Activated CD4-positive, alpha-beta T cell treated with anti-CD3 and anti-CD28 coated beads, Interleukin-2, amount 50 U/mL, for 1 hour (primary cell): ENCODE measurements at places on chromosomes 3 and 15.

GRCh38 chr3:150830094-150830681, 67.2 kb upstream of the SIAH2 start:
- no peak for DNase-seq

DNA sequence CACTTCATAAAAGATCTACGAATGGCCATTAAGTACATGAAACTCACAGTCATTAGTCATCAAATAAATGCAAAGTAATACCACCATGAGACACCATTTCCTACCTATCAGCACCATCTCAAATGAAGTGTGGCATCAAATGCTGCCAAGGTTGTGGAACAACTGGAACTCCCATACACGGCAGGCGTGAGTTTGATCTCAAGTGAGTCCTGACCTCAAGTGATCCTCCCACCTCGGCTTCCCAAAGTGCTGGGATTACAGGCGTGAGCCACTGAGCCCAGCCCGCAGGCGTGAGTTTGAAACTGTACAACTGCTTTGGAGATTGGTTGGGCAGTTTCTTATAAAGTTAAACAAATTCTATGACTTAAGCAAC, 28.8 kb upstream of the HDAC11 start:
- DNase-seq, result peak; percentile 18

DNA sequence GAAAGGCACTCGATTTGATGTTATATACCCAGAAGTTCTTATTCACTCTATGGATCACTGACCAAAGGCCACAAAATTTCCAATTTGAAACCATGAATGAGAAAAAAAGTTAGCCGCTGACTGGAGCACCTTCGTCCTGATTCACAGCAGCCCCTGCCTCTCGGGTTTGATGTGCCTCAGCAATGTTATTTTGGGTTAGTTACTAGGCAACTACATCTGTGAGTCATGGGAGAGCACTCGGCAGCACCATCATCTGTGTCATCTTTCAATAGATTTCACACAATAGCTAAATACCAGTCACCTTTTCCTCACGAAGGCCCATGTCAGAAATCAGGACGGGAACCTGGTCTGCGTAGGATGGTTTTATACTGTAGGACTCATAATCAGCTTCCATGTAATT, 269.2 kb downstream of the ZBBX start:
- no peak for DNase-seq

DNA sequence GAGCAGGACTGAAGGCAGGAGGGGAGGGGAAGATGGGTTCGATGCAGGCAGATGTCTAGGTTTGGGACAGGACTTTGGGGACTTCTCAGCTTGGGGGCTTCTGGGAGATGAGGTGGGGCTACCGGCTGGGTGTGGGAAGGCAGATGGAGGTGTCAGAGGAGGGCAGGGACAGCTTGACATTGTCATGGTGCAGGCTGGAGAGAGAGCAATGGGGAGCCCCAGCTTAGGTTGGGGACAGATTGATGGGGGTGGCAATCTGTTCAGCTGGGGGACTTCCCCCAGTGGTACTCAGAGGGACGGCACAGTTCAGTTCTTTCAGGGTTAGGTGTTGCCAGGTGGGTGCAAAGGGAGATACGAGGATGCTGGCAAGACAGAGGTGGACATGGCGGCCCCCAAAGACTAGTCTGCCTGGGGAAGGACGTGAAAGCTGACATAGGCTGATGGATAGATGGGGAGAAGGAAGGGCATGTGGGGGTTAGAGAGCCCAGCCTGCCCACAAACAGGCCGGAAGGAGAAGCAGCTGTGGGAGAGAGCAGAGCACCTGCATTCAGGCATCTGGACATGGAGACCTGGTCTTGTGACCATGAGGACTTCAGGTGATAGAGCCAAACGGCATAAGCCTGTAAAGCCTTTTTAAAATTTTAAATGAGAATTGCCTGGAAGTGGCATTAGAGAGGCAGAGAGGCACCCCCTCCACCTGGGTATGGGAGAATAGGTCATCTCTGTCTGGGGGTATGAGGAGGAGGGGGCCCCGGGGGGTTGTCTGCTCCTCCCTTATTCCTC, 21.1 kb downstream of the ACAA1 start:
- no peak for DNase-seq

DNA sequence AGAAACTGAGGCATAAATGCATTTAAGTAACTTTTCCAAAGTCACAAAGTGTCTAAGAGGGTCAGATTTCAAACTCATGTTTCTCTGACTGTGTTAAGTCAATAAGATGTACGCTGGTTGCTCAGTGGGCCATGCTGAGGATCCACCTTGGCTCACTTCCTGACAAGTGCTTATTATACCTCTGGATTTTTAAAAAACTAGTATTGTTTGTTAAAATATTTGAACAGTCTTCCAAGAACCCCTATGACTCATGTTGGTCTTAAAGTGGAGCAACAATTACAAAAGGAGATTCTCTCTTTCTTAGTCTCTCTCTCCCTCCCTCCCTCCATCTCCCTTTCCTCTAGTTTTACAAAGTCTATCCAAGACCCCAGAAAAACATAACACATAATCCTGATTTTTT, 1050.2 kb downstream of the AGBL1 start:
- no peak for DNase-seq
